ENCODE measurements at places on chromosomes 2 and 18.

- no peak overlapping the region for H3K27ac ChIP-seq
- H3K27me3 ChIP-seq: peaks cover 77% of the 10 kb centered on the region
- peaks cover 13% of the 10 kb centered on the region for H3K4me1 ChIP-seq
- no peak for DNase-seq
- H3K36me3 ChIP-seq: no peaks in the 10 kb centered on the region
These were observed 4.3 kb upstream of the GBX2 start for GRCh38 chr2:236172255-236173035.

DNA sequence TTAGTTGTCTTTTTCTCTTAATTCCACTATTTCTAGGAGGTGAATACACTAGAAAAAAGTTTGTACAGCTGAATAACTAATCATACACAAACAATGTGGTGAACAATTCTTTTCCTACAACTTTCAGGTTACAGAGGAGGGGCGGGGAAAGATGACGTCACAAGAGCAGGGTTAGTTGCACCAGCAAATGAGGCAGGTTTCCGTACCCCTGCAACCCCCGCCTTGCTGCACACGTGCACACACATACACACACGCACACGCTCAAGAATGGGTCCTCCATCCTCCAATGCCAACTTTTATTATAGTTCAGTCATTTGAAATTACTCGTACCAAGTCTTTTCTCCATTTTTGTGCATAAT lies 122.8 kb downstream of the ARL4C start:
- DNase-seq: no peak
- peaks cover 18% of the 10 kb centered on the region for H3K4me1 ChIP-seq
- H3K4me3 ChIP-seq: no peak overlapping the region
- no peak overlapping the region for H3K27ac ChIP-seq
- no peaks in the 10 kb centered on the region for H3K36me3 ChIP-seq
- H3K27me3 ChIP-seq: peaks cover 2% of the 10 kb centered on the region

DNA sequence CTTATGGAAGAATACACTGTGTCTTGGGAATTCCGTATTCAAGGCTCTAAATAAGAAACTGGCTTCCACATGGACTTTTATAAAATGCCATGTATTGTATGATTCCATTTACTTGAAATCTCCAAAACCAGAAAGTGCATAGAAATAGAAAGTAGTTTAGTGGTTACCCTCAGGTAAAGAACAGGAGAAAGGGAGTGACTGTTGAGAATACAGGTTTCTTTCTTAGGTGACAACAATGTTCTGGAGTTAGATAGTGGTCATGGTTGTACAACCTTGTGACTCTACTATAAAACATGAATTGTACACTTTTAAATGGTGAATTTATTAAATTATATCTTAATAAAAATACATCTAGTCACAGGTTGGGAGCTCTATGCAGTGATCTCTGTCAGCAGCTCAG lies 481.8 kb downstream of the SPAG16 start:
- no peak for DNase-seq
- H3K4me1 ChIP-seq: no peaks in the 10 kb centered on the region
- H3K27me3 ChIP-seq: no peaks in the 10 kb centered on the region
- no peaks in the 10 kb centered on the region for H3K36me3 ChIP-seq
- H3K4me3 ChIP-seq: no peak overlapping the region
- no peak overlapping the region for H3K27ac ChIP-seq

- DNase-seq: peak; percentile 26
- H3K36me3 ChIP-seq: no peaks in the 10 kb centered on the region
- H3K27ac ChIP-seq: no peak overlapping the region
These were observed 105.8 kb downstream of the WDR7 start for GRCh38 chr18:56756966-56757365.

DNA sequence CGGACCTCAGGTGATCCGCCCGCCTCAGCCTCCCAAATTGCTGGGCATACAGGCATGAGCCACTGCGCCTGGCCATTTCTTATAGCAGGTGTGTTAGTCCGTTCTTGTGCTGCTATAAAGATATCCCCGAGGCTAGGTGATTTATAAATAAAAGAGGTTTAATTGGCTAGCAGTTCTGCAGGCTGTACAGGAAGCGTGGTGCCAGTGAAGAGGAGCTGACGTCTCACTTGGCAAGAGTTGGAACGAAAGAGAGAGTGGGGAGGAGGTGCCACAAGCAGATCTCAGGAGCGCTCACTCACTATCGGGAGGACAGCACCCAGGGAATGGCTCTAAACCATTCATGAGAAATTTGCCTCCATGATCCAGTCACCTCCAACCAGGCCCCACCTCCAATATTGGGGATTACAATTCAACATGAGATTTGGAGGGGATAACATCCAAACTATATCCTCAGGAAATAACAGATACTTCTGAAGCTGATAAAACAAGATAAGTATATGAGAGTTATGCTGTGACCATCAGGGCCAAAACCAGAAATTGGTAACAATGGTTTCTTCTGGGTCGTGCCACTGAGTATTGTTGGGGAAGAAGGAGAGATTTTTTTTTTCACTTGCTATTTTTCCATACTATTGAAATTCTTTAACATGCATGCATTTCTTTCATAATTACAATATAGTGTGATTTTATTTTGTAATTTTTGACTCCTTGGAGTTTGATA lies 7.4 kb upstream of the RMC1 start:
- no peak overlapping the region for H3K4me3 ChIP-seq
- no peaks in the 10 kb centered on the region for H3K4me1 ChIP-seq
- no peaks in the 10 kb centered on the region for H3K36me3 ChIP-seq

- H3K4me3 ChIP-seq: no peak overlapping the region
- no peak for DNase-seq
- H3K27ac ChIP-seq: no peak overlapping the region
- H3K27me3 ChIP-seq: no peaks in the 10 kb centered on the region
These were observed 78.0 kb upstream of the DNMT3A start for GRCh38 chr2:25419678-25420242.

DNA sequence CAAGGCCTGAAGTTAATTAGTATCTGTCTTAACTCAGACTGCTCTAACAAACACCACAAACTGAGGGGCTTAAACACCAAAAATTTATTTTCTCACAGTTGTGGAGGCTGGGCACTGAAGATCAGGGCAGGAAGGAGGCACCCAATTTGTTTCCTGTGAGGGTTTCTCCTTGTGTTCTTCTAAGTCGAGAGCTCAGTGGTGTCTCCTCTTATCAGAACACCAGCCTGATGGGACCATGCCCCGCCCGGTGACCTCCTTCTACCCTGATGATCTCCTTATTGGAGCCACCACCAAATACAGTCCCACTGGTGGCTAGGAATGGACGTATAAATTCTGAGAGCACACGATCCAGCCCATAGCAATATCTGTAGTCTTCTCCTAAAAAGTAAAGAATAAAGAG lies 20.5 kb downstream of the TMEM18 start:
- no peaks in the 10 kb centered on the region for H3K27me3 ChIP-seq
- DNase-seq: no peak
- H3K4me1 ChIP-seq: no peaks in the 10 kb centered on the region
- H3K27ac ChIP-seq: no peak overlapping the region
- no peak overlapping the region for H3K4me3 ChIP-seq

- no peak for DNase-seq
- no peak overlapping the region for H3K27ac ChIP-seq
- H3K4me3 ChIP-seq: no peak overlapping the region
- no peaks in the 10 kb centered on the region for H3K27me3 ChIP-seq
- H3K36me3 ChIP-seq: no peaks in the 10 kb centered on the region
These were observed 828.6 kb upstream of the FSHR start for GRCh38 chr2:49982871-49983270.

- H3K27ac ChIP-seq: no peak overlapping the region
- H3K4me1 ChIP-seq: peaks cover 1% of the 10 kb centered on the region
- no peak for DNase-seq
- H3K36me3 ChIP-seq: no peaks in the 10 kb centered on the region
These were observed 36.3 kb downstream of the MOGAT1 start for GRCh38 chr2:222707689-222708273.

DNA sequence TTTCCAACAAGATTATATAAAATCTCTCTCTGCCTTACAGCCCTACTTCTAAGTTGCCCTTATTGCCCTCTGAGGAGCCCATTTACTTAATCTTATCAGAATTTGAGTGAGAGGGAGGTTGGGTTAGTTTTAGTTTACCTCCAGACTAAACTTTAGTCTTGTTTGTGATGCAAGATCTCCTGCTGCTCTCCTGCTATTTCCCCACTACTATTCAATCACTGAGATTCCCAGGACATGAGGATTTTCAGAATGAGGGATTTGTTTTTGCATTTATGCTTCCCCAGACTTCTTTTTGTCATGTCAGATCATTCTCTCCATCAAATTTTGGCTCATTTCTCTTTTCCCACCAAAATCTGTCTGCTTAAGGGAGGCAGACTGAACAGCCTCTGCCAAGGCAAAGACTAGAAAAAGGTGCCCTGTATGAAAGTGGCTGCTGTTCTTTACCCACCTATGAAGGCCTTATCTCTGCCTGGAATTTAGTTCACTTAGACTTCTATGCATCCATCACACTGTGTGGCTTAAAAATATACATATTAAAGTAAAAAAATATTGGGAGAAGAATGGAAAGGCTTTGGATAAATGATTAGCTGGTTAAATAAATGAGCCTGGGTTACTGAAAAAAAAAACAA lies 401.3 kb downstream of the PID1 start:
- DNase-seq: no peak
- H3K36me3 ChIP-seq: no peaks in the 10 kb centered on the region
- H3K4me3 ChIP-seq: no peak overlapping the region
- no peaks in the 10 kb centered on the region for H3K4me1 ChIP-seq
- no peak overlapping the region for H3K27ac ChIP-seq

- no peak overlapping the region for H3K27ac ChIP-seq
- DNase-seq: no peak
- H3K27me3 ChIP-seq: no peaks in the 10 kb centered on the region
- no peaks in the 10 kb centered on the region for H3K36me3 ChIP-seq
- no peak overlapping the region for H3K4me3 ChIP-seq
- H3K4me1 ChIP-seq: no peaks in the 10 kb centered on the region
These were observed 260.3 kb downstream of the TPGS2 start for GRCh38 chr18:36568487-36568886.

- no peak overlapping the region for H3K27ac ChIP-seq
- H3K4me3 ChIP-seq: no peak overlapping the region
- peaks cover 13% of the 10 kb centered on the region for H3K4me1 ChIP-seq
- H3K27me3 ChIP-seq: peaks cover 3% of the 10 kb centered on the region
- DNase-seq: peak; percentile 61
These were observed 824.9 kb downstream of the GALR1 start for GRCh38 chr18:78074400-78075020.

DNA sequence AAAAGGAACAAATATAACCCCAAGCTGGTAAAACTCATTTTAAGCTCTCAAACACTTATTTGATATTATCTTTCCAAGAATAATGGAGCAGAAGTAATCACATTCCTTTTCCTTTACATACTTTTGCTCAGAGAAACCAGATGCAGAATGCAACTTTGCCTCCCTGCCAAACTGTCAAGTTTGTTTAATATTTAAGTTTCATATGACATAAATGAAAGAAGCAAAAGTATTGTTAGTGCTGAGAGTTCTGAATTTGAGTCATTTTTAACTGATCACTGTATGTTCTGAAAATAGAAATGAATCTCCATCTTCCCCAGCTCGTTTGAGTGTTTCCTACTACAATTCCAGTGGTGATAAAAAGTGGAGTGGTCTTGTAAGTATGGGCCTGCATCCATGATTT lies 423.4 kb downstream of the PID1 start:
- H3K27ac ChIP-seq: no peak overlapping the region
- no peak overlapping the region for H3K4me3 ChIP-seq
- H3K4me1 ChIP-seq: peaks cover 21% of the 10 kb centered on the region
- DNase-seq: peak; percentile 57
- H3K36me3 ChIP-seq: no peaks in the 10 kb centered on the region

DNA sequence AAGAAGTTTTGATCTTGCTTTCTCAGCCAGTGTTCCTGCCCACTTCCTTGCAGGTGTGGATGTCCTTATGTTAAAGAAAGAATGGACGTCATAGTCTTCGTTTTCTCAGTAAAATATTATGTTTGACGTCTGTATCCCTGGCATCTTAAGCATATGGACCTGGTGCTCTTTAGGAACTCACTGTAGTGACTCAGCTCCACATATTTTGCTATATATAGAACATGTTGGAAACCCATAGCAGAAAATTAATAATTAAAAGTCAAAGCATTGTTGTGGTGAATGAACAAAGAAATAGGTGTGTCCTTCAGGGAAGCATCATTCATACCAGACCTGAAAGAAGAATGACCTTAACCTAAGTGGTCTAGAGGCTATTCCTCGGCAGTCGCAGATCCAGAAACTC lies 196.1 kb downstream of the MCFD2 start:
- no peaks in the 10 kb centered on the region for H3K36me3 ChIP-seq
- H3K4me1 ChIP-seq: peaks cover 10% of the 10 kb centered on the region
- H3K27ac ChIP-seq: no peak overlapping the region
- no peaks in the 10 kb centered on the region for H3K27me3 ChIP-seq
- H3K4me3 ChIP-seq: no peak overlapping the region

- H3K36me3 ChIP-seq: no peaks in the 10 kb centered on the region
- no peaks in the 10 kb centered on the region for H3K27me3 ChIP-seq
- peaks cover 9% of the 10 kb centered on the region for H3K4me1 ChIP-seq
- no peak overlapping the region for H3K27ac ChIP-seq
These were observed 151.2 kb downstream of the FMNL2 start for GRCh38 chr2:152485954-152486736.

- H3K36me3 ChIP-seq: no peaks in the 10 kb centered on the region
- no peaks in the 10 kb centered on the region for H3K4me1 ChIP-seq
- no peaks in the 10 kb centered on the region for H3K27me3 ChIP-seq
- no peak overlapping the region for H3K4me3 ChIP-seq
- no peak overlapping the region for H3K27ac ChIP-seq
These were observed 25.1 kb upstream of the CAB39 start for GRCh38 chr2:230687498-230687897.

- peak; percentile 79 for DNase-seq
- H3K4me1 ChIP-seq: no peaks in the 10 kb centered on the region
- no peaks in the 10 kb centered on the region for H3K36me3 ChIP-seq
- H3K4me3 ChIP-seq: no peak overlapping the region
- H3K27ac ChIP-seq: no peak overlapping the region
These were observed 56.6 kb downstream of the CLHC1 start for GRCh38 chr2:55175254-55176093.

DNA sequence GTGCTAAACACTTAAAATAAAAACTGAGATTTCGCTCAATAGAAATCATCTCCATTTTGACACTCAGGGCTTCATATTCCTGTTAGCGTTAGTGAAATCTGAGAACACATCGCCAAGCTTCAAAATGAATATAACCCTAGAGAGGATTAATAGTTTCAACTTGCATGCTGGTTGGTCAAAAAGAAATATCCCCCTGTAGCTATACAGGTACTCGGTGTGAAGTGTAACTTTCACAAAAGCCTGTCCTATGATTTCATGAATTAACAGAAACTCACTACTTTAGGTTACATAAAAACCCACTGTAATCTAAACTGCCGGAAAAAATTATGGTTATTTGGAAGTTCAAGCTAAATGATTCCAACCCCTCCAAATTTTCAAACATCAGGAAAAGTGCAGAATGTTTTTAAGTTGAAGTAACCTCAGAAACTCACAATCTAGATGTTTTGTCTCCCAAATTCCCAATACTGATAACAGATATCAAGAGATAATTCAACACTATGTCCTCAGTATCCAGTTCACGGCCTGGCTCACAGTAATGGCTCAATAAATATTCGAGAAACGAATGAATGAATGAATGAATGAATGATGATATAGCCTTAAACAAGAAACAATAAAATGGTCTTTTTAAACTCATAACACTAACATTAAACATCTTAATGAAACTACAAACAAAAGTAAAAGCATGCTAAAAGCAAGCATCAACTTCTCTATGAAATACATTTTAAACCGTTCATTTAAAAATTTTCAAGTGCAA lies 2.5 kb downstream of the TLK1 start:
- no peaks in the 10 kb centered on the region for H3K27me3 ChIP-seq
- no peak for DNase-seq
- H3K36me3 ChIP-seq: no peaks in the 10 kb centered on the region
- H3K4me3 ChIP-seq: no peak overlapping the region

GRCh38 chr18:75203416-75204268 lies 5.3 kb downstream of the PTGR3 start:
- H3K27me3 ChIP-seq: peaks cover 3% of the 10 kb centered on the region
- peaks cover 8% of the 10 kb centered on the region for H3K36me3 ChIP-seq
- DNase-seq: peak; percentile 57
- H3K4me1 ChIP-seq: peaks cover 7% of the 10 kb centered on the region
- peak overlapping the region; percentile 47 for H3K27ac ChIP-seq
- no peak overlapping the region for H3K4me3 ChIP-seq

Data from lung (tissue), 17 donors.